ENCODE measurements at places on chromosomes 7 and 10. TPM values are rescaled to one million over a fixed set of nuclear protein-coding genes. Genes with fewer than 3 reads are reported as not detected.

FAM149B1 gene
- 5.5 TPM for polyA plus RNA-seq

HYAL4 gene
- not detected for polyA plus RNA-seq

DTX2 gene
- 19.9 TPM for polyA plus RNA-seq

TSPAN12 gene
- not detected for polyA plus RNA-seq

SPDYE6 gene
- 0.36 TPM for polyA plus RNA-seq

FFAR4 gene
- polyA plus RNA-seq: not detected

ABCC2 gene
- polyA plus RNA-seq: 0.33 TPM

NXPH1 gene
- polyA plus RNA-seq: not detected

NPY gene
- 0.80 TPM for polyA plus RNA-seq

NCF1 gene
- polyA plus RNA-seq: 313 TPM

HOXA11 gene
- not detected for polyA plus RNA-seq

AP1S1 gene
- 8.3 TPM for polyA plus RNA-seq

RNF32 gene
- polyA plus RNA-seq: 3.9 TPM

STAG3 gene
- polyA plus RNA-seq: 61.5 TPM

GDF2 gene
- polyA plus RNA-seq: not detected

MOGAT3 gene
- polyA plus RNA-seq: not detected

CREB5 gene
- 1.3 TPM for polyA plus RNA-seq

TRIM50 gene
- polyA plus RNA-seq: not detected

EPHB6 gene
- polyA plus RNA-seq: 37.6 TPM

AASS gene
- polyA plus RNA-seq: 0.68 TPM

PNLIPRP3 gene
- not detected for polyA plus RNA-seq

KAZALD1 gene
- not detected for polyA plus RNA-seq

TACR2 gene
- 0.16 TPM for polyA plus RNA-seq

ARL3 gene
- polyA plus RNA-seq: 3.8 TPM

CALHM1 gene
- polyA plus RNA-seq: 1.4 TPM

TSPAN13 gene
- 72.8 TPM for polyA plus RNA-seq

SLC18A3 gene
- not detected for polyA plus RNA-seq
